ENCODE measurements at places on chromosomes 16 and 17. TPM values are rescaled to one million over a fixed set of nuclear protein-coding genes. Genes with fewer than 3 reads are reported as not detected.

ACSM3 gene
- 3.1 TPM for polyA plus RNA-seq

CDRT15 gene
- not detected for polyA plus RNA-seq

HSD17B2 gene
- polyA plus RNA-seq: not detected

- peak; percentile 72 for DNase-seq
Measured at GRCh38 chr16:720447-720989, 428 bp upstream of the ANTKMT start.

GRCh38 chr17:28892024-28892423 is 5.5 kb downstream of the FLOT2 start:
- DNase-seq: no peak

GRCh38 chr16:61681124-61681523 is 355.1 kb downstream of the CDH8 start:
- no peak for DNase-seq

DNA sequence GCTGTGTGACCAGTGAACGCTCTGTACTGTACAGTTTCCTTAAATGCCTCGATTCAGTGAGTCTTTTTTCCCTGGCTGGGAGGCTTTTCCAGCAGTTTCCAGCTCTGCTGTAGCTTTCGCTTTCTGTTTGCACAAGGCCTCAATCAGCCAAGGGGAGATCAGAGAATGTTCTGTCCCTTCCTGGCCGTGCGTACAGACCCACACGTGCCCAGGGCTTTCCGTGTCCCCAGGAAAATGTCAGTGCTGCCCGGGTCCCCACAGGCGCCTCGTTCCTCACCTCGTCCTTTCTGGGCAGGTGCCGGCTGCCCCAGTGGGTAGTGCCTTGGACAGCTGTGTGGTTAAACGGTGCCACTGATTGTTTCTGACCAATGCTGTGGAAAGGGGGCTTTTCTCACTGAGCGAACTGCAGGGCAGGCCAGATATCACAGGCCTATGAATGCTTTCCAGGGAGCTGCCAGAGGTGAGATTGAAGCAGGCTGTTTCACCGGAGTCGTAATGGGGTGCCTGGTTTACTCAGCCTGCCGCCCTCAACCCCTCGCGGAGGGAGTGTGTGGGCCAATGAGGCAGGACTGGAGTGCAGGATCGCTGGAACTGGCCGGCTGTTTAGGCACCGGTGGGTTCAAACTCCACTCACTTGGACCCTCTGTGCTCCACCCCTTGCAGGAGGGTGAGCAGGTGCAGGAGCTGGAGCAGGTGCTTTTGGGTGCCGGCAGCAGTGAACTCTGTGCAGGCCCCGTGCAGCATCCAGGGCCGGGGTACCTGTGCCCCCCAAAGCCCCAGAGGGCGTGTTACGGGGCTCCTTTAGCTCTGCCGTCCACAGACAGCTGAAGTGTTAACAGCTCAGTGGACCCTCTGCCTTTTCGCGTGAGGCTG is 44.4 kb downstream of the ZNF778 start:
- DNase-seq: no peak

GRCh38 chr16:66367968-66368891 is 1.7 kb downstream of the CDH5 start:
- DNase-seq: no peak

DNA sequence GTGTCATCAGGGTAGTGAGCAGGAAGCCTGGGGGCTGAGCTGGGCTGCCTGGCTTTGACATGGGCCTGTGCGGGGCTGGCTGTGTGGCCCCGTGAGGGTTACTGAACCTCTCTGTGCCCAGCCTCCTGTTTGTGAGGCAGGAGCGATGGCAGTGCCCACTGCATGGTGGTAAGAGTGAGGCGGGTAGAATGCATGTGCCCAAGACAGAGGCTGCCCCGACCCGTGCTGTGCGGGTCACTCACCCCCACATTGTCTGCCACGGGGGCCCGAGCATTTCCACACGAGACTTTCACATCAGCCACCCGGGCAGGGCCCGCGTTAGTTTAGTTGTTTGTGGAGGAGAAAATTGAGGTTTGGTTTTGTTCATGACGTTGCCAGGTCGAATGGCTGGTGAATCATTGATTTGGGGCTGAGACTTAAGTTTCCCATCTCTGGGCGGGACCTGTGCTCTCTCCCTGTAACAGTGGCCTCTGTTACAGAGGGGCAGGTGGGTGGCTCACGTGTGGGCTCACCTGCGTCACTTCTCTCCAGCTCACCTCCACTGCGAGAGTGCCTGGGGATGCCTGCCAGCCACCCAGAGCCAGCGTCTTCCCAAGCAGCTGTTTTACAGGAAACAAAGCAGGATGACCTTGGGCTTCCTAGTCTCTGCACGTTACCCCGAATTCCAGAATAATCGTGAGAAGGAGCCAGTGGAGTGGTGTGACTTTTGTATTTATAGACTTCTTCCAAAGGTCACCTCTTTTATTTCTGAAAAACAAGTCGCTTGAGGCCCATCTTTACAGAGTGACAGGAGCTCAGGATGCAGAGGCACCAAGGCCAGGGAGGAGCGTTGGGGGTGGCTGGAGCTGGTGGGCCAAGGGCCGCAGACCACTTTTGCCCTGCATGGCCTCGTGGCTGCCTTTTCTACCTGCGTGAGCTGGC is 150.6 kb downstream of the RPTOR start:
- DNase-seq: no peak

DNA sequence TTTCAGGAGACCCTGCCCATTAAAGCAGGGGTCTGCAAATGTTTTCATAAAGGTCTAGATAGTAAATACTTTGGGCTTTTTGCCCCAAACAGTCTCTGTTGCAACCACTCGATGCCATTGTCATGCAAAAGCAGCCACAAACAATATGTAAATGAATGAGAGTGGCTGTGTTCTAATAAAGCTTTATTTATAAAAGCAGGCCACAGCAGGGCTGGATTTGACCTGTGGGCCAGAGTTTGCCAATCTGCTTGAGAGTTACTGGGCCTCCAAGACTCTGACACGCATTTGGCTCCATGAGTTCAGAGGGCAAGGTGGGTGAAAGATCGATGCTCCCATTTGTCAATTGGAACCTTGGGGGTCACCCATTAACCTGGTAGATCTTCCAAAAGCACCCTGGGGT is 217.3 kb upstream of the SDK2 start:
- no peak for DNase-seq

Measured in A549 (cell line).